ENCODE measurements at places on chromosomes 11 and 22.

- DNase-seq, result no peak
Observed at GRCh38 chr11:60887556-60887955, 18.8 kb downstream of the PRPF19 start.

GRCh38 chr11:69032833-69033232 is 15.9 kb upstream of the TPCN2 start:
- DNase-seq, result no peak

DNA sequence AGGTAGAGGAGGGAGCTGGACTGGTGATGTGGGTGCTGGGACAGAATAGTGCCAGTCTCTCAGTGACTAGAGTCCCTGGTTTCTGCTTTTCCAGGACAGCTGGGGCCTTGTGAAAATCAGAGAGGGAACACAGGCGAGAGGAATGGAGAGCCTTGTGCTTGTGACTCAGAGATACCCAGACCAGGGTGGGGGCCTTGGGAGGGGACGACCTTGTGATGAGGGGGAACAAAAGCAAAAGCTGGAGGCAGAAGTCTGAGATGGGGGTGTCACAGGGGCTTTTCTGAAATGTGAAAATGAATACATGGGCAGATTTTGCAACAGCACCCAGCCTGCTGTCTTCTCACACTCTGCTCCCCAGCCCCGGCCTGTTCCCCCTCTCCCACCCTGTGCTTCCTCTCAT is 3.4 kb upstream of the NR1H3 start:
- DNase-seq, result no peak

- DNase-seq, result no peak
Observed at GRCh38 chr11:61079416-61080150, 22.7 kb upstream of the CD5 start.

DNA sequence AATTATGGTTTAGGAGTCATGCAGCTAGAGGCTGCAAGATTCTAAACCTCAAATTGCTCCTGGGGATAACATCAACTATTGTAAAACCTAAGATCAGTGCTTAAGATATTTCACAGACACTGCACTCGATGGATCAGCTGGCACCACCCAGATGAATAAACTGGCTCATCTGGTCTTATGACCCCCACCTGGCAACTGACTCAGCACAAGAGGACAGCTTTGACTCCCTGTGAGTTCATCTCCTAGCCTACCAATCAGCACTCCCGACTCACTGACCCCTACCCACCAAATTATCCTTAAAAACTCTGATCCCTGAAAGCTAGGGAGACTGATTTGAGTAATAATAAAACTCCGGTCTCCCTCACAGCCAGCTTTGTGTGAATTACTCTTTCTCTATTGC is 782 bp upstream of the TTC12 start:
- DNase-seq, result no peak

DNA sequence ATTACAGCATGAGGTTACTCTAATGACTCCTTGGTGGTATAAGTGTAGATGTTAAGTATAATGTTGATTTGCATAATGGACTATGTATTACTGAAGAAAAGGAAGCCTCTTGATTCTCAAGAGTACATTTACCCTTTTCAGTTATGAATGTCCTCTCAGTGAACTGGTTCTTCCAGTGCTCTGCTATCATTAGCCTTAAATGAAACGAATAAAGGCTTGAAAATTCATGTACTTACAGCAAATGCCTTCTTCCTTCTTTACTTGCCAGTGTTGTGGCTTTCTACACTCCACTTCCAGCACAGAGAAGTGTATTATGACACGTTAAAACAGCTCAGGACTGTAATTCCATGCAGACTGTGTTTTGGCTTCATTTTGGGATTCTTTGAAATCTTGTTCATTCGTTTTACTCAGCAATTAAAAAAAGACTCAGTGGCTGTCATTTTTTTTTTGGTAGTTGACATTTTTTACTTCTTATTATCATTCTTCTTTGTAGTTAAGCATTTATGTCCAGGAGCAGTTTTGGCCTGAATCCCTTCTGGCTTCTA is 96.9 kb downstream of the MTMR3 start:
- DNase-seq, result no peak

GRCh38 chr22:33873666-33874065 is 46.6 kb downstream of the LARGE1 start:
- DNase-seq, result no peak

DNA sequence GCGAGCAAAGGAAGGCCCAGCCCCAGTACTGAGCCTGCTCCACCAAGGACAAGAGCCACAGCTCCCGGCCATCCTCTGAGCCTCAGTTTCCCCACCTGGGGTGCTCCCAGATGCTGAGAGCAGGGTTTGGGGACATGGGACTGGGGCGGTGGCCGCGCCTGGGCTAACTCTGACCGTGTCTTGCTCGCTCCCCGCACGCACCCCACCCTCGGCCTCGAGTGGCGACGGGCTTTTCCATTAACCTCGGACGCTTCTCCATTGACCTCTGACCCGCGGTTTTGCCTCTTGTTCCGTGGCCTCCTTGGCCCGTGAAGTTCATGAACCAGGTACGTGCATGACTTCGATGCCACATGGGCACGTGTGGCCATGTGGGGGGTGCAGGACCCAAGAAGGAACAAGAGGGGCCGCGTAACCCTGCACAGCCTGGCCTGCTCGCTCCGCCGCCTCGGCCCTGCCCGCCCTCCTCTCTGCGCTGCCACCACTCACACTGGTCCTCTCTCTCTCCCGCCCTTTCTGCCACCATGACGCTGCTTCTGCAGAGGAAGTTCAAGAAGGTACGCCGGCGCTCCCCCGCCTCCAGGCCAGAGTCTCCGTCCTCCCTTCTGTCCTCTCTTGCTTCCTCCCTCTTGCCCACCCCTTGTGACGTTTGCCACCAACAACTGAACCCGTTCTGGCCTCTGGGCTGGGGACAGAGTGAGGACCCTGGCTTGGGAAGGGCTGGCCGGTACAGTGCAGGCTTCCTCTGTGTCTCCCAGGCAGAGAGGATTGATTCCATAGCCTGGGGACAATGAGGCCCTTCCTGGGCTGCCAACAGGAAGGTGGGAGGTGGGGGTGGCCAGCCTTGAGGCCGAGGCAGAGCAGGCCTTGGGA is 6.9 kb downstream of the TNNT3 start:
- DNase-seq, result no peak

- DNase-seq, result no peak
Observed at GRCh38 chr22:37529652-37530345, 10.6 kb upstream of the CARD10 start.

DNA sequence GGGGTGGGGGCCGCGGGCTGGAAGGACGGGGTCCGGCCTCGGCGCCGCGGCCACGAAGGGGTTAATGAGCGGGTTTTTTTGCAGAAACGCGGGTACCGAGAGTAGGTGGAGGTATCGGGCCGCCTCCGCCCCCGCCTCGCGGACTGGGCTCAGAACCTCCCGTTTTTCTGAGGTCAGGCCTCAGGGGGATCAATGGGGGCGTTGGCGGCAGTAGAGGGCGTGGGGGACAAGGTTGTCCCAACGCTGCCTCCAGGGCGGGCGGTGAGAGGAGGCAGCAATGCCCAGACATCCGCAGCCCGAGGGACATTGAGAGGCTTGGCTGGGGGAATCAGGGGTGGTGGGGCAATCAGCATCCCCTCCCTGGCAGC is 34.8 kb upstream of the PRODH start:
- DNase-seq, result no peak

DNA sequence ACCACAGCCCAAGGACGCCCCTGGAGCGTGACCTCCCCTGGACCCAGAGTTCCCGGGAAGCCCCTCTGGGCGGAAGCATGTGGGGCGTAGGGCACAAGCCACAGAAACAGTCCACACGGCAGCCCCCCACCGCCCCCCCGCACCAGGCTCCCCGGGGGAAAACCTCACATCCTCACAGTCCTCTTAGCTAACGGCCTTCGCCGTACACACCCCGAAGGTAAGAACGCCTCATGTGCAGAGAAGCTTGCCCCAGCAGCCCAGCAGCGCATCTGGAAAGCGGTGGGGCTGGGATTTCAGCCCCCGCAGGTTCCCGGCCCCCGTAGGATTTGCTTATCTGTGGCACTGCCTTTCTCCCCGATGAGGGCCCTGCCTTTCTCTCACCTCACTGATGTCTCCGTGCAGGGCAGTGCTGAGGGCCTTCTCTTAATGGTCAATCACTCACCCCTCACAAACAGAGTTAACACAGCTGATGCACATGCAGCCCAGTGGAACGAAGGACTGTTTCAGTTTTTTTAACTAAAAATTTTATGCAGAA is 309.2 kb downstream of the BRD1 start:
- no peak for DNase-seq

DNA sequence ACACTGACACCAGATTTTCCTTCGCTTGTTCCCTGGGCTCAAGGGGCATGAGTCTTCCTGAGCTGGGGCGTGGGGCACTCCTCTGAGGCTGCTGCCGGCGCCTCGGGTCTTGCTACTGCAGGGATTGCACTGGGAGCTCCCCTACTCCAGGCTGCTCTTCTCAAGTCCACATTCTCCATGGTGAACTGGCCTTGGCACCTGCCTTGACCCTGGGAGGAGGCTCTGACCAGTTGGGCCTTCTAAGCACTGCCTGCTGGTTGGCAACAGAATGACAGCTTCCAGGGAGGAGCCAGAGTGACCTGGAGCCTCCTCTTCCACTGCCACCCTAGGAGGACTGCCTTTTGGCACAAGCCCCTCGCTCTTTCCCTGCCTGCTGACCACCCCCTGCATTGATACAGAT is 9.5 kb downstream of the FREY1 start:
- no peak for DNase-seq

DNA sequence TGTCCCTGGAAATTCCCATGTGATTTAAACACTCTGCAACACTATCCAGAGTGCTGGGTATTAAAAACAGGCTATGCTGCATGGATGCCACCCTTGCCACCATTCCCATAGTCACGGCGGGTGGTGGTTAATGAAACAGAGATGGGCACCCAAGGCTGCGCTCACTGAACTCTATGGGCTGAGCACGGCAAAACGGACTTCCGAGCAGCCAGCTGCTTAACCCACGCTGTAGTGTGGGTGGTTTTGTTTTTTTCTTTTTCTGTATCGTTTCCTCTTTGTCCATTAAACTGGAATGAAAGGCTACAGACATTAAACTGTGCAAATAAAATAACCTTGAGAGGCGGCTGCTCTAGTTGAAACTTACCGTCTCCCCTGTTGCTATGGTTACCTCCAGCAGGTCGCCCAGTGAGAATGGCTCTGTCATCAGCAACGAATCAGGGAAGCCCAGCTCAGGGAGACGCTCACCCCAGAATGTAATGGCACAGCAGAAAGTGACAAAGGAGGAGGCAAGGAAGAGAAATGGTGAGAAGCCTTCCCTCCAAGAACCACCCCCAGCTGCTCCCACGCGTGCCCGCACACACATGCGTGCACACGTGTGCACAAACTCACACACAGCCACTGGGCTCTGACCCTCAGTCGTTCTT is 102.1 kb downstream of the C11orf91 start:
- DNase-seq, result no peak

DNA sequence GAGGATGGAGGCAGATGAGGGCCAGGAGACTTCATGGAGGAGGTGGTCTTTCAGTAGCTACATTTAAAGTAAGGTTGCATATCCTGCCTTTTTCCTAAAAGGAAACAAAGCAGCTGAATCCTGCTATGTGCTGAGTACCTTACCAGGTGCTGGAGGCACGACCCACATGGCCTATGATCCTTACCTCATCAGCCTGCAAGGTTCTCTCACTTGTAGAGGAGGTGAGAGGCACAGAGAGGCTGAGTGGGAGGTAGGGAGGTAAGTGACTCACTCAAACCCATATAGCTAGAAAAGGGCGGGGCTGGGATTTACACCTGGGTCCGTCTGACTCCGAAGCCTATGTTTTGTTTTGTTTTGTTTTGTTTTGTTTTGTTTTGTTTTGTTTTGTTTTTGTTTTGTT is 75.8 kb downstream of the BUD13 start:
- no peak for DNase-seq

DNA sequence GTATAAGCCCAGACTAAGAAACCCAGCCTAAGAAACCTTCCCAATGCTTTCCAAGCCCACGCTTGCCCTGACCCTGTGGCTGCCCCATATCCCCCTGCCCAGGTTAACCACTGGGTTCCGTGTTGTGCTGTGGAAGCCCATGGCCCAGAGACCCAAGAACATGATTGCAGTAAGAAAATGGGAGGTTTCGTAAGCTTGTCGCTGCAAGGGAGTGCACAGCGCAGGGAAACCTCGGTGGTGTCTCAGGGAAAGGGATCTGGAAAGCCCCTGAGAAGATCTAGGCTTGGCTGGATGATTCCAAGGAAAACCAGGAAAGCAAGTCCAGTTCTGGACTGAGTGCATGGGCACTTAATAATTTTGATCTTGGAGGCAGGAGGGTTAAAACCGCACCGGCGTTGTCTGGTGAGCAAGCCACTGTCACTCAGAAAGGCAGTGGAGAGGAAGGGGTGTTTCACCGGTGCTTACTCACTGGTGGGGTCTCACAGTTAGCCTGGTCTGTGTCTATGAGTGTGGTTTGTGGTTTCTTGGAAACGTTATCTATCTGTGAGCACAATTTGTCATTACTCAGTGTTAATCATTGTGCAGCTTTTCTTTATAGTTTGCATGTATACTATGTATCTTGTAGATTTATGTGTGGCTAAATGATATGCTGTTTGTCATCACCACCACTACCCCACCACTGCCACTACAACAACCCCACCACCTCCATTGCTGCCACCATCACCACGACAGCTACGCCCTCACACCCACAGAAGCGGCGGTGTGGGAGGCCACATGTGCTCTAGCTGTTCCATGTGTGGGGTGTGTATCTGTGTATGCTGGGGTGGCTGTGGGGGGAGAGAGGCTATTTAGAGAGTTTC is 53.3 kb upstream of the PRDM11 start:
- DNase-seq, result no peak
